Kidney glomerular epithelial cell (primary cell): ENCODE measurements at places on chromosomes 2 and 18.

- no peak for DNase-seq
These were observed 96.8 kb downstream of the PTPN4 start for GRCh38 chr2:119856469-119856901.

DNA sequence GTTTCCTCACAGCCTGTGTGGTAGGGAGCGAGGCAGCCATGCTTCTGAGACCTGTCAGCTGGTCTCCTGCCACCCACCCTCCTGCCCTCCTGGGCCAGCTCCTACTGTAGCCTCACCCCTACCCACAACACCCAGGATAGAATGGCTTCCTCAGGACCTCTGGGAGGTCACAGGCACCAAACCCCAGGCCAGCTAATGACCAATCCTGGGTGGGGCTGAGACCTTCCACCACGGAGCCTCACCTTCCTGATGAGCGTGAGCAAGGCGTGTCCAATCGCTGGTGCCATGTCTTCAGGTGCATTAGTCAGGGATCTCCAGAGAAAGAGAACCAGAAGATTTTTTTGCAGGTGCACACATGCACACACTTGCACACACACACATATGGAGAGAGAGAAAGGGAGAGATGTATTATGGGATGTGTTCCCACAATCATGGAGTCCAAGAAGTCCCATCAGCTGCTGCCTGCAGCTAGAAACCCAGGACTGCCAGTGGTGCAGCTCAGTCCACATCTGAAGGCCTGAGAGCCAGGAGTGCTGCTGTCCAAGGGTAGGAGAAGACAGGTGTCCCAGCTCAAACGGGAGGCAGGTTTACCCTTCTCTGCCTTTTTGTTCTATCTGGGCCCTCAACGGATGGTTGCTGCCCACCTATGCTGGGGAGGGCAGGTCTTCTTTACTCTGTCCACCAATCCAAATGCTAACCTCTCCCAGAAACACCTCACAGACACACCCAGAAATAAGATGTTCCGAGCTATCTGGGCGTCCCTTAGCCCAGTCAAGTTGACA, 70.4 kb upstream of the HDAC4 start:
- DNase-seq = no peak

GRCh38 chr18:12377556-12378197, 650 bp upstream of the AFG3L2 start:
- peak; percentile 99 for DNase-seq

GRCh38 chr2:121334581-121335293, 49.7 kb upstream of the TFCP2L1 start:
- no peak for DNase-seq

- DNase-seq = no peak
These were observed 84.4 kb upstream of the YWHAQ start for GRCh38 chr2:9715238-9715637.

GRCh38 chr2:224145751-224146355, 106.8 kb upstream of the SERPINE2 start:
- peak; percentile 58 for DNase-seq

DNA sequence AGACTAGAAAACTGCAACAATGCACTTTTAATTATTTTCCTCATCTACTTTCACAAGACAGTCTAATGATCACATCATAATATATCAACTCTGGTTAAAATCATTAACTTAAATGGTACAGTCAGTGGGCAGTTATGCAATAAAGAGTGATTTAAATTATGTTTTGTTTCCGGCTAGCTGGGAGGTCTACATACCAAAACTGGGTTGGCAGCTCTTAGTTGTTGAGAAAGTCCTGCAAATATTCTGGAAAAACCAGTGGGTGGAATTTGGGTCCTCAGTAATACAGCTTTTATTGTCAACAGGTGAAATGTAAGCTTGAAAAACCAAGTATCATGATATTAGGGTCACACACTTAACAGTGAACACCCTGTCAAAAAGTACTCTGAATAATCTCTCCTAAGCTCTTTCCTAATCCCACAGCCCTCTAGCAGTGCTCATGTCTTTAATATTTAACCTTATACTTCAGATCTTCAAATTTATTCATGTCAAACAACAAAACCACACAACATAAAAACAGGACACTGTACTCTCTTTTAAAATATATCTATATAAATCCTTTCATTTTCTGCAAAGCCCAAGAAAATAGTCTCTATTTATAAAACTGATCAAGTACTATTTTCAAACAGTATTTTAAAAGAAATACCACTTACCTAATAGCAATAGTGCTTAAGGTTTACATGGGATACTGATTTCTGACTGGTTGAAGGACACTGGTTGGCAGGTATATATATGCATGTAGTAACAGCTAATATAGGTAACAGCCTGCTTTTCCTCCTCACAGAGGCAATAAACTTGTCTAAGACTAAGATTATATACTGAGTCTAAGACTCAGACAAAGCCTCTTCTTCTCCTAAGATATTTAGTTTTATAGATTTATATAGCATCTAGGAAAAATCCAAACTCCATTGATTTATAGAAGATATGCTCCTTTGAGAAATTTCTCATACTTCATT, 103.8 kb downstream of the GAREM1 start:
- peak; percentile 83 for DNase-seq

GRCh38 chr2:235098269-235098668, 146.5 kb downstream of the SH3BP4 start:
- peak; percentile 19 for DNase-seq

- no peak for DNase-seq
These were observed 94.8 kb upstream of the THOC1 start for GRCh38 chr18:362311-363290.

GRCh38 chr18:9612215-9612830, 2.0 kb downstream of the PPP4R1 start:
- DNase-seq = peak; percentile 62

DNA sequence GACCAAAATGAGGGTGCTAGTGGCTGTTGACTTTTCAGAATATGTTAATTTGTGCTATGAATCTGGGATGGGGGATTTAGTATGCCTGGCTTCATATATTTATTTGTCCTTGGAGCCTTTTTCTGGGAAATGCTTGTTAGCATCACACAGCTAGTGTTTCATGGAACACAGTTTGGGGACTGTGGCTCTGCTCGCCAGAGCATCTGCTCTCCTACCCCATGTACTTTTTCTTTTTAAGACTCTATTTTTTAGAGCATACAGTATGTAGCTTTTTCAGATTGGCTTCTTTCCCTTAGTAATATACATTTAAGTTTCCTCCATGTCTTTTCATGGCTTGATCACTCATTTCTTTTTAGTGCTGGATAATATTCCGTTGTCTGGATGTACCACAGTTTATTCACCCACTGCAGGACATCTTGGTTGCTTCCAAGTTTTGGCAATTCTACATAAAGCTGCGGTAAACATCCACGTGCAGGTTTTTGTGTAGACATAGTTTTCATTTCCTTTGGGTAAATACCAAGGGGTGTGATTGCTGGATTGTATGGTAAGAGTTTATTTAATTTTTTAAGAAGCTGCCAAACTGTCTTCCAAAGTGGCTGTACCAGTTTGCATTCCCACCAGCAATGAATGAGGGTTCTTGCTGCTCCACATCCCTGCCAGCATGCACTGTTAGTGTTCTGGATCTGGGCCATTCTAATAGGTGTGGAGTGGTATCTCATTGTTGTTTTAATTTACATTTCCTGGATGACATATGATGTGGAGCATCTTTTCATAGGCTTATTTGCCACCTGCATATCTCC, 44.1 kb downstream of the EFR3B start:
- DNase-seq = no peak

- no peak for DNase-seq
These were observed 144.7 kb downstream of the KLHL29 start for GRCh38 chr2:23529659-23530058.

DNA sequence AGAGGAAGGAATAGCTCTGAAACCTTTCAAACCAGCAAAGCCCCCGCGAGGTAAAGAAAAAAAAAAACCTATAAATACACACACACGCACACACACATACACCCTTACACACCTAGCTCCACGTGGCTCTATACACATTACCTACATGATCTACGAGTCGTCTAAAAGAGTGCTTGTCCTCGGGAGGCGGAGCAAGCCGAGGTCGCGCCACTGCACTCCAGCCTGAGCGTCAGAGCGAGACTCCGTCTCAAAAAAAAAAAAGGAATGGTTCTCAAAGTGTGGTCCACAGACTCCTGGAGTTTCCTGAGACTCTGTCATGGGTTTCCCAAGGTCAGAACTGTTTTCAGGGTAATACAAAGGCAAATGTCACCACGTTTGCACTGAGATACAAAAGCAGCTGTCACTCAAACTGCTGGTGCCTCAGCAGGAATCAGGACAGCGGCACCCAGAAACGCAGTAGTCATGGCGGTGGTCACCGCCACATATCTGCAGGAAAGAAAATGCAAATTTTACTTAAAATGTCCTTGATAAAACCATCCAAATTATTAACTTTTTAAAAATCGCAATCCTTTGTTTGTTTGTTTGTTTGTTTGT, 130.0 kb upstream of the GPC1 start:
- DNase-seq = no peak

GRCh38 chr2:171346723-171347557, 86.8 kb downstream of the METTL8 start:
- DNase-seq = no peak

DNA sequence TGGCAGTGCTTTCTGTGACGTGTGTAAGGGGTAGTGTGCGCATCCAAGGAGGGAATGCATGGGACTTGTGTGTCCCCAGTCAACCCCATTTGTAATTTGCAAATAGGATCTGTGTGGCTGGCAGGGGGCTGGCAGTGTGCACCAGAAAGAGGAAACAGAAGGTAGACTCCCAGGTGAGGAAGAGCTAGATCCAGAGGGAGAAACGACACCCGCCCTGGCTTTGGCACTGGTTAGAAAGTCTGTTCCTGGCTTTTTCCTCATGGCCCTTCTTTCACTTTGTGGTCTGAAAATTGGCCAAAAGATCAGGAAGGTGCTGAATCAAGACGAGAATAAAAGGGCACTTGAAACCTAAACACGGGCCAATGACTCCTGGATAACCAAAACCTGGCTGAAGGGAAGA, 33.3 kb downstream of the PRKCE start:
- no peak for DNase-seq

GRCh38 chr2:28280619-28281018, 112.0 kb upstream of the FOSL2 start:
- DNase-seq = peak; percentile 93

GRCh38 chr2:127604986-127605385, 41.0 kb upstream of the GPR17 start:
- no peak for DNase-seq

GRCh38 chr2:40405465-40405864, 46.4 kb downstream of the SLC8A1 start:
- DNase-seq = peak; percentile 51

GRCh38 chr2:223311889-223312680, 260.1 kb downstream of the KCNE4 start:
- no peak for DNase-seq

- DNase-seq = peak; percentile 27
These were observed 154.1 kb downstream of the HDAC4 start for GRCh38 chr2:239246723-239247122.

- no peak for DNase-seq
These were observed 480.0 kb downstream of the RIT2 start for GRCh38 chr18:42635378-42636048.

- no peak for DNase-seq
These were observed 193.4 kb downstream of the LRRTM1 start for GRCh38 chr2:80111185-80111584.

DNA sequence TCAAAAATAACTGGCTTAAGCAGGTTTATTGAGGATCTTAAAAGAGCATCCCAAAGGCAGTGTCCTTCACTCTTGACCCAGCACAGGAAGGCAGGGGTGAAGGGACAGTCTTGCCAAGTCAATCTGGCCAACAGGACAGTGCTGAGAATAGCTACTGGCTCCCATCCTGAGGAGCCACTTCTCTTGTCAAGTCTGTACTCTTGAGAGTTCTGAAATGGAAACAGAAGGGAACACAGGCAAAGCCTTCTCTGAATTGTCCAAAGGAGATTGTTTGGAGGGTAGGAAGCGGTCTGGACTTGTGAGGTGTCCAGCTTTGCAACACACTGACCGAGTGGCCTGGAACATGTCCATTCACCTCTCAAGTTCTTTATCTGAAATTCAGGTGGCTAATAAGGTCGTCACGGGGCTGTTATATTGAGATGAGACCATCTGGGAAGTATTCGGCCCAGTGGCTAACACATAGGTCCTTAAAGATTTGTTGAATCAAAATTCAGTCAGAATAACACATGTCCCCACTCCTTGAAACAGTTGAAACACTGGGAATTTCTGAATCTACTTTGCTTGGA, 99.5 kb upstream of the FHL2 start:
- DNase-seq = no peak

- DNase-seq = no peak
These were observed 119.0 kb downstream of the GULP1 start for GRCh38 chr2:188410504-188411235.

DNA sequence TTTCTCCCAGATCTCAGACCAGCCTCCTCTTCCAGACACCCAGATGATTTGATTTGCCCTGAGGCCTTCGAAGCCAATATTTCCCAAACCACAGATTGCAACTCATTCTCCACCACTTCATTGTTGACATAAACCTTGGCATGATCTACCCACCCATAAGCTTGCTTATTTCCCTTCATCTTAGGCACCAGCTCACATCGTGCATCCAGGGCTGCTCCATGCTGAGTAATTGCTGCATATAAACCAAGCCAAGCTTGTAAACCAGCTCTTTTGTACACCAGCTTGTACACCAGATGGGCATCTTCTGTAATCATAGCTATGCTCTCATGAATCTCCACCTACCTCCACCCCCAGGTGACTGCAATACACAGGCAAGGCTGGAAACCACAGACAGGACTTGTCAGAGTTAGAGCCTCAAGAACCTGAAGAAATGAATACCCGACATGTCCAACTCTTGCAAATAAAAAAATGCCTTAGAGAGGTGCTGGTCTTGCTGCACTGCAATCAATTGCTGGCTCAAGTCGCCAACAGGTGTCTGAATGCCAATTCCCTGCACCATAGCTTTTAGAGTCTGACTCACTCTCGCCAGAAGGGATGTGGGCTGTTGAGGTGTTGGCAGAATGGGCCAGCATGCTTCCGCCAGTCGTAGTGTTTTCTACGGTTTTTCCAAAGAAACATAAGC, 31.5 kb downstream of the TRABD2A start:
- no peak for DNase-seq

DNA sequence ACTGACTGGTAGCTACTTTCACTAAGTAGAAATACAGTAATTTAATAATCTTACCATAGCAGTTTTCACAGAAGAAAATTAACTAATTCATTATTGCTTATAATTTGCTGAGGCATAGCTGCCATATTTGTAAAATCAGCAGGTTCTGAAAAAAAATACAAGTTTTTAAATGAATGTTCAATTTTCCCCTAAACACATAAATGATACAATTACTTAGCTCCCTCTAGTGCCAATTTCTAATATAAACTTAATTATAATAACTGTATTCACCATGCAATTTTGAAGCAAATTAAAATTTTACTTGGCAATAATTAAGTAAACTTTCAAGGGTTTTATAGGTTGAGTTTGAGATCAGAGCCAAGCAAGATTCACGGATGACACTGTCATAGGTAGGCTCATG, 1321.6 kb upstream of the ACVR2A start:
- DNase-seq = peak; percentile 40

GRCh38 chr2:181072486-181073235, 92.3 kb downstream of the UBE2E3 start:
- no peak for DNase-seq
